ENCODE measurements at places on chromosomes 2 and 18.

GRCh38 chr2:2057125-2057721, 273.9 kb downstream of the MYT1L start:
- no peak for DNase-seq

DNA sequence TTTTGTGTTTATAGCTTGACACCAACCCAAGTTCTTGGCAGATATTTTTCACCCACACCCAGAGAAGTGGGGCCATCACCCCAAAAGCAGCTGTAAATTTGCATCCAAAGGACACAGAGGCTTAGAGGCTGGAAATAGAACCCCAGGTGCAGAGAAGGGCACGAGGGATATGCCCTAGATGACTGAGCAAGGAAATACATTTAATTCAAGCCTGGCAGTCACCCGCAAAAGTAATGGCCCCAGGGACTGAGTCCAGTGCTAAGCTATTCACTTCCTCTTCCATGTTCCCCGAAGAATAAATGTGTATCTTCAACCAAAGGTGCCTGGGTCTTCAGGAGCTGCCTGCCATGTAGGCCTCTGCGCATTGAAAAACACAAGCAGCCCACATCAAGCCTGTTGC, 14.0 kb upstream of the REG3G start:
- DNase-seq, result no peak

- DNase-seq, result no peak
Measured at GRCh38 chr18:11005528-11005927, 143.8 kb downstream of the PIEZO2 start.

DNA sequence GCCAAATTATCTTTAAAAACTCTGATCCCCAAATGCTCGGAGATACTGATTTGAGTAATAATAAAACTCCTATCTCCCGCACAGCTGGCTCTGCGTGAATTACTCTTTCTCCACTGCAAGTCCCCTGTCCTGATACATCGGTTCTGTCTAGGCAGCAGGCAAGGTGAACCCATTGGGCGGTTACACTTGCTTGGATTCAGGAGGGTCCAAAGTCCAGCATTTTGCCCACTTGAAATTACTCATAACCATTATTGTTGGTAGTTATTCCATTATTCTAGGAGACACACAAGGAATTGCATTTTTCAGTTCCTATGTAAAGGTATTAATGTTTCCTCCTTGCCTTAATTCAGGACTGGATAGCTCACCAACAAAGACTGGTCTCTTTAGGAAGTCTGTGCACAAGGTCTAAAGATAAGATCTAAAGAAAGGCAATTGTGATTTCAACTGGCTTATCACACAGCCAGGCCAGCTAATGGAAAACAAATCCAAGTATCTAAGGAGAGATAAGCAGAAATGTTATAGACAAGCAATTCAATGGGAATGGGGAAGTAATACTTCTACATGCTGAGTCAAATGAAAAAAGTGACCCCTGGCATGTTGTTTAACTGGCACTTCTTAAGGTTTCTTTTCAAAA, 23.2 kb upstream of the NPC1 start:
- DNase-seq, result no peak

GRCh38 chr2:166360906-166361305, 14.8 kb downstream of the SCN9A start:
- DNase-seq, result no peak

DNA sequence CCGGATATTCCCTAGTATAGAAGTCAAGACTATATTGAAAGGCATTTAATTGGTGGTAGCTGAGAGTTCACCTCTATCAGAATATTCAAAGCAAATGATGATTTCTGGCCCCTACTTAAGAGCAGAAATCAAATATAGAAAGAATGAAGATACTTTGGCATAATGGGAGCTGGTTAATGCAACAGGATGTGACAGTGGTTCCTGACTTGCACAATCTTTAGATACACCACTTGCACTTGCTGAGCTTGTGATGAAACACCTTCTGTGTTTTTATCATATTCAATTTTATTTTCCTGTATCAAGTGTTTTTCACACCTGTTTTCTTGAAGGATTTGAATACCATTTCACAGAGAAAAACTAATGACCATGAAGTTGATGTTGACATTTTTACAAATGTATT, 124.1 kb upstream of the CDH19 start:
- DNase-seq, result no peak

DNA sequence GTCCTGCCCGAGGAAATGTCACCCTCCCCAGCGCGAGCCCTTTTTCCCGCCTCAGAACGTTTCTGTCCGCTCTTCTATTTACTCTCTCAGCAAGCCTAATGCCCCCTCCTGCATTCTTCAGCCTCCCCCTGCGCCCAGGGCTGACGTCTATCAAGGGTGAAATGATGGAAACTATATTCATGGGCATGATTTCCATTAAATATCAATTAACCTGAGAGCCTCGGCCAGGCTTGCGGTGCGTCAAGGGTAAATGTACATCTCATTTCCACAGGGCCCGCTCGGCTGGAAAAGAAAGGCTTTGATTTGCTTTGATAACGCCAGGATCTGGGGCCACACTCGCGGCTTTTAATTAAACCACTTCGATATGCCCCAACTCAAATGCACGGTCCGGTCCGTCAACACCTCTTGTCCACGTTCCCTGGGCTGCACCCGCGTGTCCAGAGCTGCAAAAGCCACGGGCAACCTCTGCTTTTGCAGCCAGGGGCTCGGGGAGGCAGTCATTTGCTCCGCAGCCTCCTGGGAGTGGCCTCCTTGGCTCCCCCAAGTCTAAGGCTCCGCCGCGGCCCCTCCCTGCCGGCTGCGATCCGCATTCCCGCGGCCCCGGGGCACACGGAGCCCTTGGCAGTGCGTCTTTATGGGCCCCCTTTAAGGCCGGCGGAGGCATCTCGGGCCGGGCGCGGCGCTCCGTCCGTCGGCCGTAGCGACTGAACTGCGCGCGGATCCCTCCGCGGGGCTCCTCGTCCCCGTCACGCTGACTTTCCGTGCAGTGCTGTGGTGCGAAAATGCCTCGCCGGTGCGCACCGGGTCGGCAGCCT, at the start of gene HOXD8:
Gene HOXD8, plus strand, starts transcription at position 724 of the 815 bp plus-strand sequence. CDS start 662 bp downstream, outside the sequence.
- no peak for DNase-seq

GRCh38 chr2:66875941-66876462, 441.1 kb downstream of the MEIS1 start:
- no peak for DNase-seq

DNA sequence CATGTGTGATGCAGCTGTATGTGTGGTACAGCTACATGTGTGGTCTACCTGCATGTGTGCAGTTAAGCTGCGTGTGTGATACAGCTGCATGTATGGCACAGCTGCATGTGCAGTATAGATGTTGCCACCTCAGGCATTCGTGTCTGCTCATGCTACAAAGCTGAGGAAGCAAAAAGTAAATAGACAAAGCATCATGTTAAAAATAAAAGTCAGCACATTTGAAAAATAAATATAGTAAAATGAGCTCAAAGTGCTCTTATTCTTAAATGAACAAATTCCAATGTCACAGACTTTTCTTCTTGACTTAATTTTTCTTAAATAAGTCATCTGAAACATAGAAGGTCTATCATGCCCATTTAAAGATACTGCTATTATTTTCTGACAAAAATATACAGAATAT, 519.3 kb upstream of the SOX11 start:
- no peak for DNase-seq

DNA sequence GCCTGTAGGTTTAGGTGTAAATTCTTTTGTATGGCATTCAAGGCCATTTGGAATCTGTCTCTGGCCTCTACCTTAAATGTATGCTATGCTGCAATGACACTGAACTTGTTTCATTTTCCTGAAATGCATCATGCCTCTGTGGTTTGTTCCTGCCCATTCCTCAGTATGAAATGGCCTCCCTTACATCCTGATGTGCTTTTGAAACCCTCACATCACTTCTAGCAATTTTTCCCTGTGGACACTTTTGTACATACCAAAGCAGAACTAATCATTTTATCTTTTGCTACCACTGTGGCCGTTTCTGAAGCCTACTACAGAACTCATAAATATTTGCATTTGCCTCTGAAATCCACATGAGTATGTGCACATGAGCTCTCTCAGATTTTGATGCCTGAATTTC, 557.2 kb downstream of the ERBB4 start:
- no peak for DNase-seq

GRCh38 chr18:77210249-77210648, 39.4 kb upstream of the GALR1 start:
- no peak for DNase-seq

- DNase-seq, result no peak
Measured at GRCh38 chr2:76256458-76257088, 545.9 kb upstream of the GCFC2 start.

DNA sequence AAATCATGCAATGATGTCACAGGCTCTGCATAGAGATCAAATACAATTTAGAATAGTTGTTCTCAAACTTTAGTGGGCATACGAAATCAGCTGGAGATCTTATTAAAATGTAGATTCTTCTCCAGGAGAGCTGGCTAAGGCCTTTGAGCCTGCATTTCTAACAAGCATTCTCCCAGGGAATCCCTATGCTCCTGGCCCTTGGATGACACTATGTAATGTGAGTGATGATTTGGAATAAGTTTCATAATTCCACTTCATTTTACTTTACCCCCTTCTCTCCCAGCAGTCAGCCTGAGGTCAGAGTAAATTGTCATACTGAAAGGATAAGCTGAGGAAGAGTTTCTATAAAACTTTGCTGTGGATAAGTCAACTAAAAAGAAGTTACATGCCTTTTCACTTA, 189.1 kb downstream of the UBE2E3 start:
- no peak for DNase-seq

DNA sequence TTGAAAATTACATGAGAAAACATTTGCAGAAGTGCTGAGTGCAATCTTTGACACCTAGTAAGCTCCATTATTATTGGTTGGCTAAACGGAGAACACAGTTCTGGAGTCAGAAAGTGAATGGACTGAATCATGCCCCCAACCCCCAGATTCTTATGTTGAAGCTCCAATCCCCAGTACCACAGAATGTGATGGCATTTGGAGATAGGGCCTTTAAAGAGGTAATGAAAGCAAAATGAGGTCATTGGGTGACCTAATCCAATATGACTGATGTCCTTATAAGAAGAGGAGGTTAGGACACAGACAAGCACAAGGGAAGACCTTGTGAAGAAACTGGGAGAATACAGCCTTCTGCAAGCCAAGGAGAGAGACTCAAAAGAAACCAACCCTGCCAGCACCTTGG, 200.9 kb upstream of the EPAS1 start:
- DNase-seq, result no peak

GRCh38 chr2:20050104-20050645, 1.3 kb downstream of the LAPTM4A start:
- no peak for DNase-seq

All from activated CD4-positive, alpha-beta T cell treated with anti-CD3 and anti-CD28 coated beads for 1 hour (primary cell).